ENCODE measurements at places on chromosomes 12 and 14.

GRCh38 chr14:31207287-31207754 is 272 bp downstream of the HECTD1 start:
- peaks cover 9% of the 10 kb centered on the region for H3K4me1 ChIP-seq
- DNase-seq: no peak
- peaks cover 10% of the 10 kb centered on the region for H3K36me3 ChIP-seq
- peak overlapping the region; percentile 73 for H3K4me3 ChIP-seq
- no peaks in the 10 kb centered on the region for H3K27me3 ChIP-seq

DNA sequence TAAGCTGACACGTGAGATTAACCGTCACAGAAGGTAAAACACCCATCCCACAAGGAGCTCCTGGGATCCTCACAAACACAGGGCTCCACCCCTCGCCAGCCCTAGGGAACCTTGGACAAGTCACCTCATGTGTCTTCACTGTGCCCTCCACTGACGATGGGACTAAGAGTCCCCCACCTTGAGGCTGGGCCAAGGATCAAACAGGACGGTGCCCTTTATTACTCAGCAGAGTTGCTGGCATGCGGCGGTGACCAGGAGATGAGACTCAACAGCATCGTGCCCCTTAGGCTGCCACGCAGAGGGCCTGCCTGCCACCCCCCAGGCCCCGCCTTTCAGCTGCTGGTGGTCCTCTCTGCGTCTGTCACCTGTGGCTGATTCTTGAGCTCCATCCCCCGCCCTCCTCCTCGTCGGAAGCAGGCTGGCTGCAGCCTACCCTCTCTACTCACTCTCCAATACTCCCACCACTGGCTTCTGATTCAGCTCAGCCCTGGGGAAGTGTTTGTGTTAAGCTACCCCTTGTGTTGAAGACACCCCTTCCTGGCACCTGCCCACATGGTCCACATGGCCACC is 105.2 kb downstream of the DICER1 start:
- no peaks in the 10 kb centered on the region for H3K4me1 ChIP-seq
- H3K4me3 ChIP-seq: no peak overlapping the region
- H3K27ac ChIP-seq: no peak overlapping the region
- no peak for DNase-seq

GRCh38 chr12:56518570-56518969 is 3.0 kb upstream of the RBMS2 start:
- no peaks in the 10 kb centered on the region for H3K36me3 ChIP-seq
- H3K27me3 ChIP-seq: no peaks in the 10 kb centered on the region
- H3K4me3 ChIP-seq: no peak overlapping the region
- DNase-seq: no peak
- peaks cover 10% of the 10 kb centered on the region for H3K4me1 ChIP-seq

- no peak overlapping the region for H3K27ac ChIP-seq
- DNase-seq: no peak
- no peak overlapping the region for H3K4me3 ChIP-seq
- H3K27me3 ChIP-seq: peaks cover 95% of the 10 kb centered on the region
- no peaks in the 10 kb centered on the region for H3K36me3 ChIP-seq
These were observed 4.7 kb upstream of the LHX5 start for GRCh38 chr12:113476176-113476986.

GRCh38 chr14:23351681-23352505 is 794 bp downstream of the SLC22A17 start:
- peaks cover 17% of the 10 kb centered on the region for H3K27me3 ChIP-seq
- peaks cover 6% of the 10 kb centered on the region for H3K4me1 ChIP-seq
- H3K36me3 ChIP-seq: peaks cover 3% of the 10 kb centered on the region

- H3K27me3 ChIP-seq: no peaks in the 10 kb centered on the region
- no peak for DNase-seq
- no peaks in the 10 kb centered on the region for H3K36me3 ChIP-seq
- H3K4me3 ChIP-seq: no peak overlapping the region
- H3K4me1 ChIP-seq: no peaks in the 10 kb centered on the region
These were observed 80.1 kb upstream of the IFNG-AS1 start for GRCh38 chr12:67909091-67909531.

- no peaks in the 10 kb centered on the region for H3K27me3 ChIP-seq
- no peak for DNase-seq
- H3K4me1 ChIP-seq: peaks cover 57% of the 10 kb centered on the region
- H3K36me3 ChIP-seq: peaks cover 4% of the 10 kb centered on the region
These were observed 7.6 kb downstream of the ITPK1 start for GRCh38 chr14:93108105-93108504.

DNA sequence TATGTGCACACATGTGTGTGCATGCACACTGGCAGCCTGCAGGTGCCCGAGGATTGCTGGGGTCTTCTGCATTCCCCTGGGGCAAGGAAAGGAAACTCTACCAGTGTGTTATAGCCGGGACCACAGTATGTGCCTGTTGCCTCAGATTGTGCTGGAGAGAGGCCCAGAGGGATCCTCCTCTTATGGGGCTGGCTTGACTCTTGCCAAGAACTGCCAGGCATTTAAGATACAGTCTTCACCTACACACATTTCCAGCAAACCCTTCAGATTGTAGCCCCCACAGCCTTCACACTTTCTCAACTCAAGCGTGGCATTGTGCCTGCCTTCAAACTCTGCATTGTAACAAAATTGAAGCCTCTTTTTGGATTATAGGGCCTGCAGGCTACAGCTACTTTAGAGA is 176.7 kb upstream of the DYRK2 start:
- no peaks in the 10 kb centered on the region for H3K27me3 ChIP-seq
- no peaks in the 10 kb centered on the region for H3K4me1 ChIP-seq
- no peak for DNase-seq
- H3K4me3 ChIP-seq: no peak overlapping the region

DNA sequence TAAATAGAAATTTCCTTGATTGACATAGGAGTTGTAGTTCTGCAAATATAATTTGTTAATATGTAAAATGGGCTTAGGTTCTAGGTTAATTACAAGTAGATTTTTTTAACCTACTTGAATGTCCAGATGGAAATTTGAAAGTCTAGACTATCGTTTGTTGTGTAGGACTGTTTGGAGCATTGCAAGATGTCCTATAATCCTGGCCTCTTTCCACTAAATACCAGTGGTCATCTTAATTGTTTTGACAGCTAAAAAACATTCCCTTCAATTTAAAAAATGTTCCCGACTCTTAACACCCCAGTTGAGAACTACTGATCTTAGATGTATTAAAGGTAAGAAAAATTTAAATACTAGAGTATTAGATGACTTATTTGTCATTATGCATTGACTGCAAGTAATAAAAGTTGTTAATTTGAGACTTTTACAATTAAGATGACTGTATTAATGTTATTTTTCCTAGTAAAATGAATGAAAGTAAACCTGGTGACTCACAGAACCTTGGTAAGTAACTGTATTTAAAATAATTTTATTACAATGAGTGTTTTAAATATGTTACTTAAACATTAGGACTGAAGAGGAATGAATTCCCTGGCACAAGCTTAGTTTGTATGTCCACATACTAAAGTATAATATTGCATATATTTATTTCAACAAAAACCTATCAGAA is 21.8 kb downstream of the G2E3 start:
- H3K36me3 ChIP-seq: peaks cover 3% of the 10 kb centered on the region
- no peak for DNase-seq
- no peaks in the 10 kb centered on the region for H3K4me1 ChIP-seq
- no peaks in the 10 kb centered on the region for H3K27me3 ChIP-seq
- no peak overlapping the region for H3K4me3 ChIP-seq

DNA sequence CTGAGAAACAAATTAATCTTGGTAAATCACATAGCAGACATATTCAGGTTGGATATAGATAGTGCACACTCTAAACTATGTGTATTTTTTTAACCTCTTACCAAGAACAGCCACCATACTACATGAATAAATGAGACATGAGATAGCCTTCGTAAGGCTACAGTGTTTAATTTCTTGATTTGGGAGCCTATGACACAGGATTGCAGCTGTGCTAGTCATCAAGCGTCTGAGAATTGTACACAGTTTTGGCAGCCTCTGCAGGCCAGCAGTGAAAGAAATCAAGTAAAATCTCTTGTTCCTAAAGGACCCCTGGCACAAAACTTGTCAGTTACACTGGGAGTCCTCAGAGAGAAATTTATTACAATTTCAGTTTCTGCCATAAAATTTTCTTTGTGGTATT is 236.1 kb downstream of the C12orf50 start:
- no peak for DNase-seq
- no peaks in the 10 kb centered on the region for H3K4me1 ChIP-seq
- H3K27me3 ChIP-seq: no peaks in the 10 kb centered on the region
- no peak overlapping the region for H3K27ac ChIP-seq
- no peaks in the 10 kb centered on the region for H3K36me3 ChIP-seq
- H3K4me3 ChIP-seq: no peak overlapping the region

GRCh38 chr14:100375266-100375962 is 52.3 kb downstream of the SLC25A47 start:
- peak; percentile 67 for DNase-seq
- H3K4me1 ChIP-seq: peaks cover 18% of the 10 kb centered on the region
- H3K27ac ChIP-seq: peak overlapping the region; percentile 74

GRCh38 chr12:51889216-51890132 is 1.6 kb downstream of the ANKRD33 start:
- H3K27me3 ChIP-seq: no peaks in the 10 kb centered on the region
- H3K27ac ChIP-seq: no peak overlapping the region
- H3K4me1 ChIP-seq: peaks cover 6% of the 10 kb centered on the region
- H3K36me3 ChIP-seq: no peaks in the 10 kb centered on the region
- H3K4me3 ChIP-seq: no peak overlapping the region
- no peak for DNase-seq

DNA sequence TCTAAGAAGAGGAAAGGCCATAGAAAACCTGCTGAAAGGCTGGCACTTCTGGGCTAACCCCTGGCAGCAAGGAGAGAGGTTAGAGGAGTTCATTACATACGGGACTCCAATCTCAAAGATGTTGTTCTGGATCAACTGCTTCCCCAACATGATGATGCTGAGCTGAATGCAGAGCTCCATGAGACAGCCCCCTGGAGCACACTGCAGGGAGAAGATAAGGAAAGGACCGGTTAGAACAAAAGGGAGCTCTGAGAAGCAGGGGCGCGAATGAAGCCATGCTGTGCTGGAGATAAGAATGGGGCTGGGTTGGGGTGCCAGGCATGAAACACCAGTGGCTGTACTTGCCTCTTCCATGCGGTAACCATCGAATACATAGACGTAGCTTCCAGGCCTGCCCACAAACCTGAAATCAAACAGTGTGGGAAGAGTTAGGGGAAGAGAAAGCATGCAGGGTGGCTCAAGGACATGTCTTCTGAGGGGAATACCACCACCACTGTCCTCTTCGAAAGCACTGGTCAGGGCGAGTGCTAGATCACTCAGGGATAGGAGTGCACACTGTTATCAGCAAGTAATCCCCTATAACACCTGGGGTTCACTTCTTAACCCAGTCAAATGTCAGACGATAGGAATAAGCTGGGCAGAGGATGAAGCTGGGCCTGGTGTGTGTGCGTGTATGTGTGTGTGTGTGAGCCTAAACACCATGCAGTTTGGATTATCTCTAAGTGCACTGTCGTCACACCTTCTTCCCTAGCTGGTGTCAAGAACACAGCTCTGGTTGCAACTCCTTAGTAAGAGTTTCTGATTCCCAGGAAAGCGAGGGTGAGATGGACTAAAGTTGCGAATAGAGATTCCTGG is 180.9 kb downstream of the NTF3 start:
- H3K27ac ChIP-seq: no peak overlapping the region
- H3K4me1 ChIP-seq: no peaks in the 10 kb centered on the region
- no peaks in the 10 kb centered on the region for H3K36me3 ChIP-seq

GRCh38 chr12:16325426-16325825 is 22.0 kb upstream of the MGST1 start:
- H3K4me1 ChIP-seq: peaks cover 11% of the 10 kb centered on the region
- no peaks in the 10 kb centered on the region for H3K27me3 ChIP-seq
- no peaks in the 10 kb centered on the region for H3K36me3 ChIP-seq
- no peak overlapping the region for H3K4me3 ChIP-seq
- DNase-seq: no peak

- H3K4me3 ChIP-seq: no peak overlapping the region
- H3K4me1 ChIP-seq: no peaks in the 10 kb centered on the region
- DNase-seq: no peak
- no peak overlapping the region for H3K27ac ChIP-seq
- no peaks in the 10 kb centered on the region for H3K36me3 ChIP-seq
These were observed 81.8 kb downstream of the NOS1 start for GRCh38 chr12:117279606-117280005.

- H3K27ac ChIP-seq: peak overlapping the region; percentile 48
- H3K27me3 ChIP-seq: no peaks in the 10 kb centered on the region
- H3K4me3 ChIP-seq: no peak overlapping the region
These were observed 2.2 kb downstream of the SCNN1A start for GRCh38 chr12:6373022-6373787.

DNA sequence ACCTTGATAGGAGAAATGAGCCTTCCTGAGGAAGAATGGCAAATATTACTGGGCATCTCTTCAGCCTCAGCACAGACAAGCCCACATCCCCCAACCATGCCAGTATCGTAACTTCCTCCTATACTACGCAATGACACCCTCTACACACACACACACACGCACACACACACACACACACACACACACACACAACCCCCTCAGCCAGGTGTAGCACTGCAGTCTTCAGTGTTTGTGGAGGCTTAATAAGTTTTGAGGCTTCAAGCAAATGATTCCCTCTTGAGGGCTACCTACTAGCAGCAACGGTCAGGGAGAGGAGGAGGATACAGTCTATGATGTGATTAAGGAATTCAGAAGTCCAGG is 1.6 kb downstream of the DGKA start:
- no peak overlapping the region for H3K27ac ChIP-seq
- H3K36me3 ChIP-seq: no peaks in the 10 kb centered on the region
- DNase-seq: peak; percentile 55
- peak overlapping the region; percentile 50 for H3K4me3 ChIP-seq

GRCh38 chr14:52052288-52052943 is 16.4 kb downstream of the NID2 start:
- no peaks in the 10 kb centered on the region for H3K27me3 ChIP-seq
- no peak for DNase-seq
- H3K27ac ChIP-seq: no peak overlapping the region
- H3K36me3 ChIP-seq: no peaks in the 10 kb centered on the region

DNA sequence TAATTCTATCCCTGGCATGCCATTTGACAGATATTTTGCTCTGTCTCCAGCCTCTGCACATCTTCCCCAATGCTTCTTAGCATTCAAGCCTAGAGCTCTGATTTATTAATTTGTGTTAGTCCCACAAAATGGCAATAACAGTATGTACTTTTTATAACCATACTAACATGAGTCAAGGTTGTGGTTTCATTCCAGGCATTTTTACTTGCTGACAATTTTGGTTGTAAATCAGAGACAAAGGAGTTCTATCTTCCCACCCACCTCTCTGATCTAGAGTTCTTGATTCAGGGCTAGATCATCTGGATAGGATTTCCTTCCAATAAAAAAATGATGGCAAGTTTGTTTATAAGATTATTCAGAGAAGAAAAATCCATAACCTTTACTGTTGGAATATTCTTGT is 18.5 kb upstream of the CISTR start:
- DNase-seq: no peak
- H3K27ac ChIP-seq: no peak overlapping the region
- no peak overlapping the region for H3K4me3 ChIP-seq
- no peaks in the 10 kb centered on the region for H3K36me3 ChIP-seq

GRCh38 chr12:121093487-121093891 is 39.2 kb upstream of the P2RX7 start:
- no peak overlapping the region for H3K27ac ChIP-seq
- no peaks in the 10 kb centered on the region for H3K36me3 ChIP-seq
- DNase-seq: no peak
- peaks cover 10% of the 10 kb centered on the region for H3K4me1 ChIP-seq
- H3K27me3 ChIP-seq: peaks cover 11% of the 10 kb centered on the region
- H3K4me3 ChIP-seq: no peak overlapping the region

All from large intestine (tissue), 12 donors.